SK-N-MC (cell line): ENCODE measurements at places on chromosomes 6 and 20.

DNA sequence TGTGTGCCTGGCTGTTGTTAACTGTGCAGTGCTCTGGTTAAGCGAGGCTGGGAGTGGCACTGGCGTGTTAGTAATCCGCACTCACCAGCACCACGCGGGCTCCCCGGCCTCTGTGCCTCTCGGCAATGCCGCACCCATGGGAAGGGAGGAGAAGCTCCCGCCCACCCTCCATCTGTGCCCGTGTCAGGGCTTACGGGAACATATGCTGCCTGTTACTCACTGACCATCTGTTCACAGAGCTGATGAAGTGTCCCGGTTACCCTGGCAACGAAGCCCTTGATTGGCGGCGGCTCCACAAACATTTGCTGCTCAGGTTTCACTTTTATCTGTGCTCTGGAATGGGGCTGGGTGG lies 114.7 kb downstream of the PSMB1 start:
- no peak for DNase-seq

DNA sequence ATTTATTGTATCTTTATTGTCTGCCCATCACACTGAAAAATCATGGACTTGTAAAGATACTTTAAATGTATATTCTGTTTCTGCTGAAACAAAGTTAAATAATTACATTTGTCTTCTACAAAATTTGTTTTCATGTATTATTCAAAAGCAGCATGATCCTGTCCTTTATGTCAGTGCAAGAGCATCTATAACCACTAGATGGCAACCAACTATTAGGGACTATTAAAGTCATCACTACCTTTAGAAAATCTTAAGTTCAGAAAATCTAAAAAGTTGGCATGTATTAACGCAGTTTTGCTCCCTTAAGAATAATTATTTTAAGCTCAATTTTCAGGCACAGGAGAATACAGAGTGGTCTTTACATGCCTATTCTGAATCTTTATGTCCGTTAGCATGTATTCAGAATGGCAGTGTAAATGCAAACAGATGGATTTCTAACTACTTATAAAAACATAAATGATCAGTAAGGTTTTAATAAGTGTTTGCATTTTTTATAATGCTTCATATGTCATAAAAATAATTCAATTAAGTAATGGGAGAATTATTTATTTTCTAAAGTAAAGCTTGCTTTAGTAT lies 17.8 kb downstream of the TMEM30A start:
- DNase-seq, result peak; percentile 40

- DNase-seq, result no peak
Measured at GRCh38 chr20:51412333-51412871, 130.1 kb downstream of the NFATC2 start.

DNA sequence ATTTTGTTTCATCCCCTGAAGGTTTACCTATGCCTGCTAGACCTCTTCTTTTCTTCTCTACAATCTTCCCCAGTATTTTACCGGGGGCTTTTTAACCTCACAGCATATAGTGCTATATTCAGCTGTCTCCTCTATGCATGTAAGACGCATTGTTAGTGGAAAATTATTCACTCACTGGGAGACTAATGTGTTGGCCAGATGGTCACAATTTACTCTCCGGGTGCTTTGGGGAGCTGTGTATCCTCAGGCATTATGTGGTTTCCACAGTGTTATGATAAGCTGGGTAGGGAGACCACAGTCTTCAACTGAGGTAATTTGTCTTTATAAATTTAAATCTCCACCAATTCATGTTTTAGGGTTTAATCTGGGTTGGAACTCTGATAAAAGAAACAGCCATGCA lies 553.8 kb upstream of the PTCHD4 start:
- DNase-seq, result peak; percentile 50

GRCh38 chr6:780706-781105 lies 87.8 kb upstream of the EXOC2 start:
- no peak for DNase-seq

DNA sequence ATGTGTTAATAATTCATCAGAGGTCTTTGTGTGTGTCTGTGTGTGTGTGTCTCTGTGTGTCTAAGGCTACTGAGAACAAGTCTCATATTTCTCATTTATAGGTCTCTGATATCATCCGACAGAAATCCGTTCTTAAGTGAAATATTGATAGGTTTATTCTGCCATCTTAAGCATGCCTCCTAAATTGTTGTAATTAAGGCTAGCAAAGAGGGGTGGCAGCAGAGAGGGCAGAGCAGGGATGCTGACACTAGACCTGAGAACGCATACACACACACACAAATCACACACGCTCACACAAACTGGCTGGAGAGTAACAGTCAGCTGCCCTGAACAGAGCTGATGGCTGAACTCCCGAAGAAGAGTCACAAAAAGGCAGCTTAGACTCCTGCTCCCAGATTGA lies 84.9 kb upstream of the LRFN2 start:
- no peak for DNase-seq
